ENCODE measurements at places on chromosomes 7 and 10.

DNA sequence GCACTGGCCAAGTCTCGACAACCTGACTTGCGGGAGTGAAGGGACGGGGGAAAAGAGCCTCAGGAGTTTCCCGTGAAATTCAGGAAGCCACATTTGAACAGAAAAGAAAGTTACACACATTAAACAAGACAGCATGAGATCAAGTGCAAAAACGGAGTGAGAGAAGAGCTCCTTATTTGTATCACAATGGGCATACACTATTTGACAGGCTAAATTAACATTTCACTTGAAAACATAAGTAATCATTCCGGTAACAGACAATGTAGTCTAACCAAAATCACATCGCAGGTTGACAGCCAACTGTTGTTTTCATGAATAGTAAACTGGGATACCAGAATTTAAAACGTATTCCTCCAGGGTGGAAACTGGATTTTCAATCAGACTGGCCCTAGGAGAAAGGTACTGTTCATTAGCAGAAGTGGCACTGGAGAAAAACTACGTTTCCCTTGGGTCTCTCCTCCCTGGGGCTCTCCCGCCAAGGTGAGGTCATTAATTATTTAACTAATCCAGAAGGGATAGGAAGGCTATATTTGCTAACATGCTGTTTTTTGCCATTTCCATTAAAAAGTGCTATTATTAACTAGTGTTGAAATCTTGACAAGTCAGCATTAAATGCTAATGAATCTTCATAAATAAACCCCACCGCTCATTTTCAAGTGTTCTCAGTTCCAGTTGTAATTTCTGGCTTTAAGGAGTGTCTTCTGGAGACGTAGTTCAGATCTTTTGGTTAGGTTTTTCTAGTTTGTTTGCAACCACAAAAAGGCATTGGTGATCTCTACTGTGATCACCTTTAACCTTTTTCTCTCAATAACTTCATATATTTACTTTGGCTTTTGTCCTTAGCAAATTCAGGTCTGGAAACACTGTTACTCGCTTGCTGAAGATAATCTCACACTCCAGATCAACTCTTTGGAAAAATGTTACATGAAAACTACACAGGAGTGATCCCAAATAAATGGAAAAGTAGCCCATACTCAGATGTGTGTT lies 25.1 kb downstream of the RHEB start:
- DNase-seq, result no peak

DNA sequence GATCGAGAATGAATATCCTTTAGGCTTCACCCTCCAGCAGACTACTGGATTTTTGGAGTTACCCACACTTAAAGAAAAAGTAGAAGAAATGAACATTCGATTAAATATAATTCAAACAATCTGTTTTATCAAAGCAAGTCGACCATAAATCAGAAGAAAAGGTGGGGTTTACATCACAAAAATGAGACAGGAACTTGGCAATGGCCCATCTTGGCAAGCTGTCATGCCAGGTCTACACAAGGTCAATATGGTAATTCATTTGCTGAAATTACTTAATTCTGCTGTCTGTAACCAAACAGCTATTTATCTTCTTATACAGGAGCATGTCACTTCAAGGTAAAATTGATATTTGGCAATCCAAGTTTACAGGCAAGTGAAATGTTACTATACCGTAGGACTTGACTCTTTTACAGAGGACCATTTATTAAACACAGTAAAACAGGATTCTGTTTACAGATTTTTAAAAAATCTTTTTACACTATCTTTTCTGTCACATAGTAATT lies 640.6 kb upstream of the NRP1 start:
- DNase-seq, result no peak

GRCh38 chr10:44393051-44393630 lies 8.2 kb upstream of the CXCL12 start:
- no peak for DNase-seq

- DNase-seq, result no peak
These were observed 435.8 kb downstream of the EXOC4 start for GRCh38 chr7:133688483-133689239.

DNA sequence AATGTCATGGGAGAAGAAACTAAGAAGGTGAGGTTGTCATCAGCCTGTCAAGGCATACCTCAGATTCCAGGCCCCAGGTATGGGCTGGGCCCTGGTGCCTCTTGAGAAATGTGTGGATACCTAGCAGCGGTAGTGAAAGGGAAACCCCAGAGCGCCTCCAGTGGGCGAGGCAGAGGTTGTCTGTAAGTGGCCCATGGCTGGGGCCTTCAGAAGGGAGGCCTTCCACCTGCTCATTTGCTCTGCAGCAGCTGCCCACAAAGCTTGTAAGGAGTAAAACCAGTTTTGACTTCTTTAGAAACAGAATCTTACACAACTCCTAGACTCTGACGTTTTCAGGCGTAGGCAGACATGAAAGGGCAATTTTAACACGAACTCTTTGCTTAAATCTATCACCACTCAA lies 509.9 kb downstream of the PARD3 start:
- DNase-seq, result no peak

- DNase-seq, result no peak
These were observed 322.2 kb downstream of the BMPER start for GRCh38 chr7:34227525-34227924.

- DNase-seq, result no peak
These were observed 558 bp downstream of the ARHGAP22 start for GRCh38 chr10:48604039-48604990.

- no peak for DNase-seq
These were observed 25.5 kb downstream of the C10orf105 start for GRCh38 chr10:71694039-71694501.

- DNase-seq, result no peak
These were observed 28.1 kb downstream of the CSGALNACT2 start for GRCh38 chr10:43166207-43166879.

DNA sequence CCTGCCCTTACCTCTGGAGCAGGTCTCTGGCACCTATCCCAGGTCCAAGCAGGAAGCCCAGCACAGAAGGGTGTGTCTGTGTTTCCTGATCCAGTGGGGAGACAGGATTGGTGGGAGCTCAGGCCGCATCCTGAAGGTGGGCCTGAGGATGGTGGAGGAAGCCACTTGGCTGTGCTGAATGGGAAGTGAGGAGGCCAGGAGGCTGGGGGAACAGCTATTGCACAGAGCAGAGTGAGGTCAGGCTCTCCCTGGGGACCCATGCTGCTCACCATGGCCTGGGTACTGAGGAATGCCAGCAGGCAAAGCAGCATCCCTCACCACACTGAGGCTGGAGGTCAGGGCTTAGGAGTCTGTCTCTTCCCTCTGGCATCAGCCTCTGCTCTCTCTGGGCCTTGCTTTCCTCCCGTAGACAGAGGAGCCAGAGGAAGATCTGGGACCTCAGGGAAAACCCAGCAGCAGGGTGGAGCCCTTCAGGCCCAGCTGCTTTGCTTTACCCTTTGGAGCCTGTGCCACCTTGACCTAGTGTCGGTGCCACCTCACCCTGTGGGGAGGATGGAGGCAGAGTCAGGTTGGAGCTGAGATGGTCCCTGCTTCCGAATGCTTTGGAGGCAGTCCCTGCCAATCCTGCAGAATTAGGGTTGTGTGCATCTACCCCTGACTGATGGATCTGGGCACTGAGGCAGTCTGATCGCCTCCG lies 39.0 kb downstream of the CDH23 start:
- no peak for DNase-seq

DNA sequence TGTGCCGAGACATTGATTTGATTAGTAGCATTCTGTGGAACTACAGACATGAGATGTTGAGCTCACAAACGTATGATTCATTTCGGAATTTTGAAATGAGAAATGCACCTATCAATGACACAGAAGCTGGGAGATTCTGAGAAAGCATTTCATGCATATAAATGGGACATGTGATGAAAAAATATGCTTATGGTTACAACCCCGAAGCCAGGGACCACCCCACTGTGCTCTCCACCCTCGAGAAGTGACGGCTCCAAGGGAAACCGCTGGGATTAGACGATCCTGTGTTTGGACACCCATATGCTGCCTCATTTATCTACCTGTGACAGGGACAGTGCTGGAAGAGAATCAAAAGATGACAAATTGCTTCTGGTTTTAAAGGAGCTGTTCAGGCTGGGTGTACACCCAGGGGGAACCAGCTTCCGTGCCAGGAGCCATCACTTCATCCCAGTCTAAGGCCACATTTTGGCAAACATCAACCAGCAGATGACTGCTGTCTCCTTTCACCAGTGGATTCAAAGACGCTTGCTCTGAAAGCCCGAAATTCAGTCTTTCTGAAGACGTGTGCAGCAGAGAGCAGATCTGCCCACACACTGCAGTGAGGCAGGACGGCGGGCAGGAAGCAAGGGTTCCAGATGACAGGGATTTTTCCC lies 109.9 kb downstream of the ATXN7L1 start:
- no peak for DNase-seq

GRCh38 chr7:150949564-150949963 lies 28.6 kb downstream of the KCNH2 start:
- no peak for DNase-seq

DNA sequence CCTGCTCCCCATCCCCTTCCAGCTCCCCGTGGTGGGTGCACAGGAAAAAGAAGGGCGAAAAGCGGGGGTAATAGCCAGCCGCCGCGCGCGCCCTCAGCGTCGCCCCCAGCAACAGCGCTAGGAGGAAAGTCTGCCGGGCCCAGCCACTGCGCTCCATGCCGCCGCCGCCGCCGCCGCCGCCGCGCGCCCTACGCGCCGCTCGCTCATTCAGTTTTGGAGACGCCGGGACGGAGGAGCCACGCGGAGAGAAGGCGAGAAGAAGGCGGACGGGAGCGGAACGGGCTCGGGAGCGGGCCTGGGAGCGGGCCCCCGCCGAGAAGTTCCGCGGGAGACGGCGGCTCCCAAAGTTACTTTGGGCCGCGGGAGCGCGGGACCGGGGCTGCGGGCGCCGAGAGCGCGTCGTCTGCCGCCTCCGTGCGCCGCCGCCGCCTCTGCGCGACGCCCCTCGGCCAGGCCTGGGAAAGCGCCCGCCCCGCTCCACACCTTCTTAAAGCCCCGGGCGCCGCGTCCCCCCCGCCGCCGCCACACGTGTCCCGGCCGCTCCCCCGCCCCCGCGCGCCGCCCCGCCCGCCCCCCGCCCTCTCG lies at the start of gene RELN:
Gene RELN (minus strand): TSS at position 459 of the 585 bp plus-strand sequence. CDS start 302 bp downstream, at position 157.
- no peak for DNase-seq

- DNase-seq, result no peak
These were observed 247.8 kb upstream of the SMIM30 start for GRCh38 chr7:113366122-113366521.

DNA sequence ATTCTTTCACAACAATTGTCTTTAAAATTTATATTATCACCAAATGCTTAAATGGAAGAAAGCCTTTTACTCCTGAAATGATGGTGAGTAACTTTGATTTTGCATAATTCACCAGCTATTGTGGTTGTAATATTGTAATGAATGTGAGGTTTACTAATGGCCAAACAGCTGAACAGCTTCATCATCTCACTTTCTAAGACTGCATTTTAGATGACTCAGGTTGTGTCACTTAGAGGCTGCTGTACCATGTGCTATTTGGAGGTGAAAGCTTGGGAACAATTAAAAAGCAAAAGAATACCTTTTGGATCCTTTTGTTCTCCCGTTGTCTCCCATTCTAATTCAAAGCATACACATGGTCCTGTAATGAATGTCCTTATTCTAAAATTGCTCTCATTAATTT lies 604.0 kb upstream of the PFKP start:
- DNase-seq, result no peak

- no peak for DNase-seq
These were observed 23.1 kb downstream of the KCP start for GRCh38 chr7:128887169-128888038.

GRCh38 chr10:78004215-78005026 lies 24.9 kb downstream of the POLR3A start:
- DNase-seq, result no peak

DNA sequence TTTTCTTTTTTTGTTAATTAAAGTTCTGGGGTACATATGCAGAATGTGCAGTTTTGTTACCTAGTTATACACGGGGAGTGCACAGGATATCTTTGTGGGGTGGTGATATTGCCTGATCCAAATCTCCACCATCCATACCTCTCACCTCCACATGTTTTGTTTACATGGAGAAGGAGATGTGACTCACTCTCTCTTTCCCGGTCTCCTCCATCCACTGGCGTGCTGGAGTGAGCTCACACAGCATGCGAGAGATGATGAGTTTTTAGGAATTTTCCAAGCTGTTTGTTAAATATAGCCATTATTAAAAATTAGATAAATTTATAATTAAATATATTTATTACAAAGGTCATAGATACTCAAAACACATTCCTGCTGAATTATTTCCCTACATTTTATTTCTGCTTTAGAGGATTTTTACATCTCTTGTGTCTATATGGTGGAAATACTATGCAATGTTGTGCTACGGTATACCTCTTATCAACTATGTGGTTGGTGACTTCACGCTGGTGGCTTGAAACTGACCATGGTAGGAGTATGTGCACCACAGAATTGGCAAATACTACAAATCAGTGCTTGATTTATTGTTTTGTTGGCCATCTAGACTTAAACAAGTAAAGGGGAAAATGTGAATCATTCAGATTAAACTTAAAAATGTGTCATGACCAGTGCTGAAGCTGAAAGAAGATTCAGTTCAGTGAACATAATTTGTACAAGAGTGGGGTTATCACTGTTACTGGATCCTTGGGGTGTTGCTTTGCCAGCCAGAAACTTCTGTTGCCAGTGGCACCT lies 107.9 kb upstream of the FAM180A start:
- no peak for DNase-seq

DNA sequence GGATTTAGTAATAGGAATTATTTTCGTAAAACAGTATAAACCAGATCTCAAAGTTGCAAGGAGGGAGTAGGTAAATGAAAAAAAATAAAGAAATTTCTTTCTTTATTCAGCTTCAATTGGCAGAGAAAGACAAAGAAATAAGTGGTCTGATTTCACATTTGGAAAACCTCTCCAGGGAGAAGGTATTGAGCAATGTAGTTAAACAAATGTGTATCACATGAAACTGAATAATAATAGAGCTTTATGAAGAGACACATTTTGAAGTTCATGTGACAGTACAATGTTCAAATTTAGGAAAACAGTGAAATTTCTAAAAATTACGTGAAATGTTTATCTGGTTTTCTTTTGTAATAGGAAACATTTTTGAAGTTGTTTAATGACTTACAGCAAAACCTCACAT lies 63.0 kb downstream of the TAX1BP1 start:
- DNase-seq, result no peak

DNA sequence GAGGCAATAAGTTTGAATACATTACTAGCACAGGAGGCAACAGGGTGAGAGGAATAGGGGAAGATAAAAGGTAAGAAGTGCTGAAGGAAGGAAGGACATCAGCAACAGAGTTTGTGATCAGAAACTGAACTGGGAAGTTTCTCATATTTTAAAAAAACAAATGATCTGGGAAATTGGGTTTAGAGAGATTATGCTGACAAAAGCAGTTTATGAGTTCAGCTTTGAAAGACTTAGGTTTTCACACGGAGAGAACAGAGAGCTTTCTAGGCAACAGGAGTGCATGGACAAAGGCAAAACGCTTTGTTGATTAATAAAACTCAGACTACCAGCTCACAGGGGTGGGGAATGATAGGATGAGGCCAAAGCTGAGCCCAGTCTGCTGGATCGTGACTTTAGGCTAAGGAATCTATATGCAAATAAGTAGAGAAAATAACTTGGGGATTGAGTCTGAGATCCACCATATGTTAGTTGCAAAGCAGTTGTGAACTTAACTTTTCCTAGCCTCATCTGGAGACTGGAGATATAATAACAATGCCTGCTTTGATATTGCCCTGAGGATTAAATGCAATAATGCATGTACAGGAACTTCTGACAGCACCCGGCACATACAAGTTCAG lies 4.2 kb downstream of the OSBPL3 start:
- DNase-seq, result no peak

Measured in stimulated activated CD4-positive, alpha-beta T cell treated with anti-CD3 and anti-CD28 coated beads, Interleukin-15, amount 100 ng/mL, for 48 hours (primary cell).